Amygdala (tissue), 56 donors: ENCODE measurements at places on chromosomes 16 and 17.

DNA sequence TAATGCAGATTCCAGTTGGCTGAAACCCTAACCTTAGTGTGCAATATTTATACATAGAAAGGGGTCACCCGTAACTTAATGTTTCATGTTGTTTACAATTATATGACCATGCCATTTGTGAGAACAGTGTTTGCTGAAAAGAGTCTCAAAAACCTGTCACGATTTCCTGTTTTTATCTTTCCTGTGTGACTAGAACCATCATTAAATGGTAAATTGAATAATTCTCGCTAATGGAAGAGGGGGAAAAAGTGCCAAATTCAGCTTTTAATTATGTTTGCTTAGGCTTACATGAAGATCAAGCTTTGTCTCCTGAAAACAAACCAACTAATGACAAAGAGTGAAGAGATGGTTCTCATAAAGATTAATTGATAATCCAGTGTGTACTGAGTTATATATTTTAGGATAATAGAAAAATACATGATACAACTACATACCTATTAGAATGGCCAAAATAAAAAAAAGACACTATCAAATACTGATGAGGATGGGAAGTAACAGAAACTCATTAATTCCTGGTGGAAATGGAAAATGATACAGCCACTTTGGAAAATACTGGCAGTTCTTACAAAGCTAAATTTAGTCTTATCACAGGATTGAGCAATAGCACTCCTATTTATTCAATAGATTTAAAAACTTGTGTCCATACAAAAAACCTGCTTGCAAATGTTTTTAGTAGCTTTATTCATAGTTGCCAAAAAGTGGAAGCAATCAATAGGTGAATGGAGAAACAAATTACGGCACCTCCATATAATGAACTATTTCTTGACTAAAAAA lies 141.7 kb downstream of the CDK5R1 start:
- no peak for DNase-seq

- no peak for DNase-seq
These were observed 9.7 kb upstream of the TNS4 start for GRCh38 chr17:40511136-40511535.

DNA sequence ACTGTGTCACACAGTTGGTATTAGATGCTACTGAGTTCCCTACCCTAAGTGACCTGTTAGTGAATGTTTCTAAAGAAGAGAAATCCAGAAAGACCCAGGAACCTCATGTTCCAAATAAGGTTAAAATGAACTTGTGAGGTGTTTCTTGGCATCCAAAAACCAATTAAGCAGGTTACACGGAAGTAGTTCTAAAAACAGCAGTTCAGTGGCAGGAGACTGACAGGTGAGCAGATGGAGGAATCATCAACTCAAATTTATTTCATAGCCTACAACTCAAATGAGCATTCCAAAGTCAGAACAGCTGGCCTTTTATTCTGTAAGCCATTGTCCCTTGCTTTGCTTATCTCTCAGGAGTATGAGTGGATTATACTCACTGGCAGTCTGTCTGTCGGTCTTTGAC lies 188.3 kb downstream of the IRX3 start:
- DNase-seq = no peak

DNA sequence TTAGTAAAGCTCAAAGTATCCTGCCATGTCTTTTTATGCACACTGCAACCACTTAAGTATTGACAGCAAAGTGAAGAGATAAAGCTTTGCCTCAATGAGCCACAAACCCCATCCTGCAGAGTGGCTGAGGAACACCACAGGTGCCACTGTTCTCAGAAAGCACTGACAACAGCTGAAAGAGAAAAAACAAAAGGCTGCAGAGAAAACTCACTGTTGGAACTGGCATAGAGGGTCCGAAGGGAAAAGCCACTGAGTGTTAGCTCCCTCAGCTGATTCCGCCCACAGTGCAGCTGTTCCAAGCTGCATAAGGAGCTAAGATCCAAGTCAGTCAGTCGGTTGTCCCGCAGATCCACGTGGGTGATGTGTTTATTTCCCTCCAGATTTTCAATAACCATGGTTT lies 48.3 kb downstream of the PHLPP2 start:
- DNase-seq = no peak

- no peak for DNase-seq
These were observed 1.2 kb downstream of the SNX20 start for GRCh38 chr16:50679676-50680555.

DNA sequence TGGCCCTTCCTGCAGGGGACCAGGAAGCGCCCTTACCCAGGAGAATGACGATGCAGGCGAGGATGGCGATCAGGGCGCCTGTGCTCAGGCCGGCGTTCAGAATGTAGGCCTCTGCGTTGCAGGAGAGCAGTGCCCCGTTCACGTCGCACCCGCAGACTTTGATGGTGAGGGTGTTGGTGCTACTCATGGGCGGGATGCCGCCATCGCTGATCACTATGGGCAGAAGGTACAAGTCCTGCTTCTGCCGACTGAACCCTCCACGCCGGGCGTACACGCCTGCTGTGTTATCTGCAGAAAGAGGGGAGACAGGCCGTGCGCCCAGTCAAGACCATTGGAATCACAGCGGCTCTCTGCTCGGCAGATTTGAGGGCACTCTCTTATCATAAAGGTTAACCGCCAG lies 171.1 kb downstream of the CDH11 start:
- no peak for DNase-seq

DNA sequence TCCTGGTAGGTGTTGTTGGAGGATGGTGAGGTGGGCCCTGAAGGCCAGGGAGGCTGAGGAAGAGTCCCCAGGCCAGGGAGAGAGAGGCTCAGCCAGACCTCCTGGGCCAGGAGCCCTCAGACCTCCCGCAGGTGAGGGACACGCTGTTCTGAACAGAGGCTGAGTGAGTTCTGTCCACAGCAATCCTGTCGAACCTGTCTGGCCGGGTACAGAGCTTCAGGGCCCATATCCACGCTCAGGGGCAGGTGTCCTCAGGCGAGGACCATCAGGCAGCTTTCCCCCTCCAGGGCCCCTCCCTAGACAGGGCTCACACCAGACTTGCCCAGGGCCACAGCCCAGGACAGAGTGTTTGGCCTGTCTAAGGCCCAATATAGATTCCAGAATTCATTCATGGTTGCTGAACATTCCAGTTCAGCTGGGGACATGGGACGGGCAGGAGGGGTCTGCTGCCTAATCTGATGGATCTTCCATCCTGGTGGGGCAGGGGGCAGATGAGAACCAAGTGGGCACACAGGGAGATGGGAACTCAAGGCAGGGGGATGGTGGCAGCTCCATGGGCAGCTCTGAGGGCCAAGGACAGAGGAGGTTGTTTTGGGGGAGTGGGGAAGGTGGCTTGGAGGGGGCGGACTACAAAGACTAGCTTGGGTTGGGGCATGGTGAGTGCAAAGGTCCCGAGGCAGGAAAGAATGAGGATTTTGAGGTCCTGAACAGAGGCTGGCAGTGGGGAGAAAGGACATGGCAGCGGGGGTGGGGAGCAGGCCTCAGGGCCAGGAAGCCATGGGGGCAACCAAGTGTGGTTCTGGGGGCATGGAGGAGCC lies 23.4 kb upstream of the MPRIP start:
- no peak for DNase-seq

GRCh38 chr16:67396159-67397035 lies 3.1 kb upstream of the TPPP3 start:
- no peak for DNase-seq

- DNase-seq = no peak
These were observed 5.0 kb upstream of the ARHGAP27 start for GRCh38 chr17:45437465-45438283.

GRCh38 chr17:59844884-59845594 lies 47.7 kb downstream of the TUBD1 start:
- DNase-seq = no peak

DNA sequence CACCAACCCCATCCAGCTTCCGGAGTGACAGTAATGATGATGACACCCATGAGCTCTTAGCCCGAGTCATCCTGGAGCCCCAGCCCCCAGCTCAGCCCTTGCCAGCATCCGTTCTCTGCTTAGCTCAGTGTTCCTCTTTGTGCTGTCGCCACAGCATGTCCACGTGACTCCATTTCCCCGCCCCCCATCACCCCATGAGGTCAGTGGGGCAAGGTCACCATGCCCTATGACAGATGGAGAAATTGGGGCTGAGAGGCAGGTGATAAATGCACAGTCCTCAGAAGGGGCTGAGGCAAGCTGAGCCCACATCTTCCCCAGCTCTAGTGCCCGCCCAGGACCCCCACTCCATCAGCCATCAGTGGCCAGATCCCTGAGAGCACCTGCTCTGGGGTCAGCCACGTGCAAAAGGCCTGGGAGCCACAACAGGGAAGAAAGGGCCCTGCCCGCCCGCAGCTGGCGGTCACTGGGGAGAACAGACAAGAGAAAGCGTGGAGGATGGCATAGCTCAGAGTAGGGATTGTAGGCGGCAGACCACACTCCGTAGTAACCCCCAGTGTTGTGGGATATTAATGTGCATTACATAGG lies 17.1 kb downstream of the ITGB4 start:
- no peak for DNase-seq

GRCh38 chr16:46970089-46970488 lies 3.4 kb downstream of the DNAJA2 start:
- no peak for DNase-seq

DNA sequence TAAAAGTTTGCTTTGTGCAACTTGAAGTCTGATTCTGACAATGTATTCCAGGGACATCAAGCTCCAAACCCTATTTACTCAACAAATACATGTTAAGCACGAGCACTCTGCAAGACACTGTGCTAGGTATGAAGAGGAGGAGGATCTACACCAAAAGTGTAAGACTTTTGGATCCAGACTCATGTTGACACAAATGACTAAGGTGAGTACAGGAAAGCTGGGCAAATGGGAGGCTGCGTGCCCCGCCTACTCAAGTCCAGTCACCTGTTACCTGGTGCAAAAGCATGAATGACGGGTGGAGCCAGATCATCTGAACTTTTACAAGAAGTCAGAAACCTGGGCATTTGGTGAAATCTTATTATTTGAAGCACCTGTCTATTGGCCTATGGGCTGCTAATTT lies 120.7 kb downstream of the ABCC12 start:
- no peak for DNase-seq
